ENCODE measurements at places on chromosomes 3 and 15.
A peak's percentile ranks its signal among the peaks of the same experiment; 100 is the strongest.

- no peak for DNase-seq
Observed at GRCh38 chr3:126952261-126952982, 30.5 kb upstream of the PLXNA1 start.

GRCh38 chr3:171187706-171188290 lies 161.3 kb upstream of the SLC2A2 start:
- no peak for DNase-seq

GRCh38 chr3:71831599-71831998 lies 46.7 kb upstream of the PROK2 start:
- no peak for DNase-seq

DNA sequence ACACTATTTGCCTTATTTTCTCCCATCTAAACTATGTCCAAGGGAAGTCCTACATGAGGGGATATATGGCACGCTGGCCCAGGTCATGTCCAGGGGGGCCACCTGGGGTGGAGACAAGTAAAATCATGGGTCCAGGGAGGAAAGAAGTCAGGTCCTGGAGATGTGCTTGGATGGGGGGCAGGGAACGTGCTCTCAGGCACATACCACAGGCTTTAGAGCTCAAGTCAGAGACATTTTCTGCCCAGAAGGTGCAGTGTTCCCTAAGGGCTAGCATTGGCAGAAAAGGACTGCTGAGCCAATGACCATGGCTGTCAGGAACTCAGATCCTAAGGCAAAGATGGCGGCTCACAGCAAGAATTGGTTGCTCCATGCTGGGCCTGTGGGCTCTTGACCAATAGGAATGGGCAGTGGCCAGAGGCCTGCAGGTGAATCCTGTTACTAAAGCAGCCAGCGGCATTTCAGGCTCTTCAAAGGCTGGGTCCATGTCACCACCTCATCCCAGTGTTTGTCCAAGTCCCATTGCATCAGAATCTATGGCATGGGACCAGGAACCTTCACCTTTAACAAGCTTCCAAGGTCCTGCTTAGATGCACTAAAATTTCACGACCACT lies 175.0 kb downstream of the RPLP1 start:
- DNase-seq: no peak

DNA sequence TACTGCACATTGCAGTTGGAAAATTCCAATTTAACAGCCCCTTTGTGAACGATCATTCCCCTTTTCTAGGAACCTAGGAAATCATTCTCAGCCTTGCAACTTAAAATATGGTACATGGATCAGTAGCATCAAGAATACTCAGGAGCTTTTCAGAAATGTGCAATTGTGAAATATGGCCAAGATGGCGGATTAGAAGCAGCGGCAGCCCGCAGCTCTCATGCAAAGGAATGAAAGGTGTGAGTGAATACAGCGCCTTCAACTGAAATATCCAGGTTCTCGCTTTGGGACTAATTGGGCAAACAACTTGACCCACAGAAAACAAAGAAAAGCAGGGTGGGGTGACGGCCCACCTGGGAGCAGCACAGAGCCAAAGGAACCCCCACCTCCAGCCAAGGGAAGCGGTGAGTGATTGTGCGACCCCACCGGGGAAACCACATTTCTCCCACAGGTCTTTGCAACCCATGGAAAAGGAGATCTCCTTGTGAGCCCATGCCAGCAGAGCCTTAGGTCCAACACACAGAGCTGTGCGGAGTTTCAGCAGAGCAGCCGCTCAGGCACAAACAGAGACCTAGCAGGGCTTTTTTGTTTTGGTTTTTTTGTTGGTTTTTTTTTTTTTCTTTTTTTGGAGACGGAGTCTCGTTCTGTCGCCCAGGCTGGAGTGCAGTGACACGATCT lies 7.6 kb upstream of the AVEN start:
- DNase-seq: no peak

- DNase-seq: no peak
Observed at GRCh38 chr15:64897345-64897985, 14.2 kb upstream of the ANKDD1A start.

DNA sequence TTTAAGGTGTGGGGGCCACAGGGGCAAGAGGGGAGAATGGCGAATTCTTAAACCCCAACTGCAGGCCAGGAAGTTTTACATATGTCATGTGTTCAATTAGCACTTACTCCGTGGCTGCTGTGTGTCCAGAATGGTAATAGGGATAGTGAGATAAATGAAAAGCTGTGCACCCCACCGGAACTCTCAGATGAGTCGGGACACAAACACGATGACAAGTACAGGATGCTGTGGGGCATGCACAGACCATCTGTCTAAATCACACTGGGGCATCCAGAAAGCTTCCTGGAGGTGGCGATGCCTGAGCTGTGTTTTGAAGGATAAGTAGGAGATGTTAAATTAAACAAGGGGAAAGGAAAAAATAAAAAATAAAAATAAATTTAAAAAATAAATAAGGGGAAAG lies 18.3 kb upstream of the TMEM158 start:
- no peak for DNase-seq

- DNase-seq: no peak
Observed at GRCh38 chr3:30550246-30550645, 56.2 kb upstream of the TGFBR2 start.

GRCh38 chr15:45457641-45458539 lies 64.7 kb downstream of the SLC30A4 start:
- DNase-seq: peak; percentile 80

- no peak for DNase-seq
Observed at GRCh38 chr15:66765478-66766281, 63.6 kb downstream of the SMAD6 start.

- DNase-seq: no peak
Observed at GRCh38 chr3:171895291-171895690, 52.1 kb downstream of the TMEM212 start.

- DNase-seq: no peak
Observed at GRCh38 chr15:50767332-50767861, 1.9 kb upstream of the SPPL2A start.

- no peak for DNase-seq
Observed at GRCh38 chr3:71308836-71309235, 274.7 kb downstream of the FOXP1 start.

GRCh38 chr3:17686613-17687012 lies 55.8 kb downstream of the TBC1D5 start:
- DNase-seq: no peak

- DNase-seq: no peak
Observed at GRCh38 chr3:190375671-190376070, 12.3 kb upstream of the CLDN16 start.

DNA sequence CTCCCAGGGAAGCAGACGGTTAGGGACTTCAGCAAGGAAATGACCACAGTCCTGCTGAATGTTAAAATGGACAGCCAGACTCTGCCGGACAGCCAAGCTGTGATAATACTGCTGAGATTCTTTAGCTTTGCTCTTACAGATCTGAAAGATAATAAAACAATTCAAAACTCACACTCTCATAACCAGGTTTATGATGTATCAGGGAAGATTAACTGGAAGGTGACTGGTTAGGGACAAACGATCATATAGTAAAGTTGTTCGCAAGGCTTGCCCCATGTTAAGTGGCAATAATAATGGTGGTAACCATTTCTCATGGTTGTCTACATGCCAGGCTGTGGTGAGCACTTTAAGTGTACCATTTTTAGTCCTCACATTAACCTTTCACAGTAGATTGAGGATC lies 44.3 kb upstream of the TSPAN3 start:
- no peak for DNase-seq

GRCh38 chr15:50503144-50503543 lies 43.3 kb downstream of the USP50 start:
- DNase-seq: no peak

DNA sequence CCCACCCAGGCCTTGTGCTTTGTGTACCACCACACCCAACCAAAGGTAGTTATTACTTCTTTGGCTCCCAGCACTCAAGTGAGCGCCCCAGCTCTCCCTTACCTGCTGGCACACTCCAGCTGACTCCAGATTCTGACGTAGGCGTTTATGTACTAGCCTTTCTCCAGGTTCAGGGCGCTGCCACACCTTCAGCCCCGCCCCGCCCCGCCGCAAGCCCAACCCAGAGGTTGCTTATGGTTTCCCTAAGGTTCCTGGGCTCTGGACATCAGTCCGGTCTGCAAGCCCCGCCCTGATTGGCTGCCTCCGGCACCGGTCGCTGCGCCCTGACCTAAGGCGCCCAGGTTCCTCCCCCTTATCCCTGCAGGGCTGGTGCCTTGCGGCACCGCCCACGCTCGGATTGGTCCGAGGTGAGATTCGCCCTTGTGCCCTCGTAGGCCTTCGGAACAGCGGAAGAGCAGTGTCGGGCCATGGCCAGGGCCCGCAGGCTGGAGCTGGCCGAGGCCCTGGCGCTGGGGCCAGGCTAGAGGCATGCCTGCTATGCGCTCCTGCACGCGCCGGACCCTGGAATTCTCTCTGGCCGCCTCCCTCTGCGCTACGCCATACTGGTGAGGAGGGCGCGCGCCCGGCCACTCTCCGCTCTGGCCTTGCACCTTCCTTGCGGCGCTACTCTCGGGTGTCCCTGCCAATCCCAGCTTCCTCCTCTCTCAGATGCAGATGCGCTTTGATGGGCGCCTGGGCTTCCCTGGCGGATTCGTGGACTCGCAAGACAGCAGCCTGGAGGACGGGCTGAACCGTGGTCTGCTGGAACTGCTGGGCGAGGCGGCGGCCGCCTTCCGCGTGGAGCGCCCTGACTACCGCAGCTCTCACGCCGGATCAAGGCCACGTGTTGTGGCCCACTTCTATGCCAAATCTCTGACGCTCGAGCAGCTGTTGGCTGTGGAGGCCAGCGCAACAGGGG lies 19.8 kb upstream of the NUDT16 start:
- DNase-seq: no peak

- no peak for DNase-seq
Observed at GRCh38 chr15:98966091-98966787, 41.4 kb downstream of the PGPEP1L start.

DNA sequence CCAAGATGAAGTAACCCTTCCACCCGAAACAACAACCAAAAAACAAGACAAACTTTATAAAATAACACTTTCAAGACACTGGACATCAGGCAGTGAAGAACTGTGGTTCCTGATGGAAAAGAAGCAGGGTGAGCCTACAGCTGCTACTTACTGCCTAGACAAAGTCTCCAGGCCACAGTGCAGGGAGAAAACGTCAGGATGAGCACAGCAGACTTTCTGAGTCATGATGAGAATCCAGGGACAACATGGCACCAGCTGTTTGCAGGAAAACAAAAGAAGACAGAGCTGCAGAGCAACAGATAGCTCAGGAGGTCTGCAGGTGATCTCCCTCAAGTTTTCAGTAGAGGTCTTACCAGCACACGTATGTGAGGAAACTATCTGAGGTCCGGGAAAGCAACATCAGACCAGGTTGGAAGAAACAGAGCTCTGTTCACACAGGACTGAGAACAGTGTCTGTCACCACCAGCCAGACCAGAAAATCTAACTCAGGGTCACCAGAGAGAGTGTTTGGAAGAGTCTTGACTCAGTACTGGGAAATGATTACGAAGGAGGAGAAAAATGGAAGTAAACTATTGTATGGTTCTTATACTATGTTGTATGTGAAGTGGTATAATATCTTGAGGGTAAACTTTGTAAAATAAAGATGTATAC lies 108.9 kb downstream of the ANO10 start:
- DNase-seq: no peak

- DNase-seq: no peak
Observed at GRCh38 chr3:8739757-8740504, 6.3 kb downstream of the CAV3 start.

GRCh38 chr3:149547954-149548668 lies 73.6 kb downstream of the TM4SF4 start:
- DNase-seq: no peak

DNA sequence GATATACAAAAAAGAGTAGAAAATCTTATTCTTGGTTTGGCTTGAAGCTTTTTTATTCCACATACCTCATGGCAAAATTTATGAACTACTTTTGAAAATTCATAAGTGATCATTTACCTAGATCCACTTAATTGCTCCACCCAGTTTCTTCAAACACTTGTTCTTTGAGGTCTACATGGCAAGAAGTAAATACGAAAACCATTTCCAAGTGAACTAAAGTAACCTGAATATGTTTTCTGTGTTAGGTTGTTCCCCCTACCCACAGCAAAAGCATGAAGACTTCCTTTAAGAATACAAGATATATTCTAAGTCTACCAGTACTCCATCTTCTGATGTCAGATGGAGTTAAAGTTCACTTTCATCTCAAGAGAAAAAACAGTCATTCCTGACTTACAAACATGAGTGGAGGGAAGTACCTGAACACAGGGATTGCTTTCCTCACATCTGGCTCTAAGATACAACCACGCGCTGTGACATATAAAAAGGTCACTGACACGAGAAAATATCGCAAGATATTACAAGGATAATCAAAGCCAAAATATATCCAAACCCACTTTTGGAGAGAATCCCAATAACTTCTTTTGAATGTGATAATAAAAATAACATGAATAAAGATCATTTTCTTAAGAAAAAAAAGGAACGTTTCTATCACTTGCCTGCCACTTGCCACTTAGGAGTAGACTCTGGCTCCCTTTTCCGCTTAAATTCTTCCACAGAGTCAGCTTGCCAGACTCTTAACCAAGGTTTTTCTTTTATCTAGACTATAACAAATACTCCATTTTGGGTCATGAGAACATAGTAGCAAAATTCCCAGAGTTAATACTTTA lies 424.5 kb downstream of the TIGIT start:
- DNase-seq: no peak

DNA sequence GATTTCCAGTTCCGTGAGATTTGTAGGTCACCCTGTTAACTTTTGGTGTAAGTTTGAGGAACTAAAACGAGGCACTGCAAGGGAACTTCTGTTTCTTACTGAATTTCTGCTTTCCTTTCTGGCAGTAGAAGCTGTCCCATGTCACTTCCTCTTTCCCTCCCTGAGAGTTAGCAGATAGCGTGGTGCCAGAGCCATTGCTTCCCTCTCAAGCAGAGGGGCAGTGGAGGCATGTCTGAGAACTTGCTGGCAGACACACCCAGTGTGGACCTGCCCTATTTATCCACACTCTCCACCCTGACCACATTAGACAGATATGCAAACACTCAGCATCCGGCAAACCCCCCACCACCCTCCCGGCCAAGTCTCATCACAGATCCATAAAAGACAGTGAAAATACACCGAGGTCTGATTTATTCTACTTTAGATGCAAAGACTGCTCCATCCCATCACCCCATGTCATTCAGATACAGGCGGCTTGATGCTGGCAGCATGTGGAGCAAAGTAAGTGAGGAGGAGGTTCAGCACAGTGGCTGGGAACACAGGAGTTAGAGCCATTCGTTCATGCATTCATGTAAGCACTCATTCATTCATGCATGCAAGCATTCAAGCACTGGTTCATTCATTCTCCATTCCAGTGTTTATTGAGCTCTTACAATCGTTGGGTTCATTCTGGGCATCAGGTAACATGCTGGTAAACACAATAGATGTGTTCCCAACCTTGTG lies 324.7 kb downstream of the SHQ1 start:
- DNase-seq: no peak

GRCh38 chr3:177792311-177793030 lies 595.2 kb upstream of the TBL1XR1 start:
- no peak for DNase-seq

DNA sequence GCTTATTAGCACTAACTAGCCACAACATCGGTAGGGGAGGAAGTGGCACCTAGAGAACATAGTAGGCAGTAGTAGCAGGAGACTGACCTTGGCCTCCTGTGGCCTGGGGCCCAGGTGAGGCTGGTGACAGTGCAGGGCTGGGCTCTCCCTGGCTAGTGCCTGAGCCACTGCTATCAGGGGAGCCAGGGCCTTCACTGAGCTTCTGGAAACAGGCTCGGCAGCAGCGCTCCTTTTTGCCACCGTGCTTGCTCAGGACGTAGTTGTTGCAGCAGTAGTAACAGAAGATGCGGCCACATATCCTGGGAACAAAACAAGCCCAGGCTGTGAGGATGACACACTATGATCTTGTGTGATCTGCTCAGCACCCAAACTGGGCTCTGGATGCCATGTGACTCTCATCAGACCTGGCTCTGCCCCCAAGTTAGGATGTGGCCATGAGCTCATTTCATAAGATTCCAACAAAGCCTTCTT lies 15.1 kb downstream of the CXCR6 start:
- no peak for DNase-seq

All from activated CD8-positive, alpha-beta memory T cell treated with anti-CD3 and anti-CD28 coated beads for 48 hours (primary cell).